ENCODE measurements at places on chromosomes 16 and 17. TPM values are rescaled to one million over a fixed set of nuclear protein-coding genes. Genes with fewer than 3 reads are reported as not detected.

Gene TAOK2
- 11.6 TPM for total RNA-seq

Gene PRRT2
- 1.0 TPM for total RNA-seq

Gene MAP2K6
- total RNA-seq, result 14.7 TPM

Gene NDUFB10
- total RNA-seq, result 447 TPM

Gene CX3CL1
- total RNA-seq, result 0.85 TPM

Gene SCGB1C2
- not detected for total RNA-seq

Gene CLEC18A
- 0.02 TPM for total RNA-seq

Gene FLYWCH1
- total RNA-seq, result 13.1 TPM

DNA sequence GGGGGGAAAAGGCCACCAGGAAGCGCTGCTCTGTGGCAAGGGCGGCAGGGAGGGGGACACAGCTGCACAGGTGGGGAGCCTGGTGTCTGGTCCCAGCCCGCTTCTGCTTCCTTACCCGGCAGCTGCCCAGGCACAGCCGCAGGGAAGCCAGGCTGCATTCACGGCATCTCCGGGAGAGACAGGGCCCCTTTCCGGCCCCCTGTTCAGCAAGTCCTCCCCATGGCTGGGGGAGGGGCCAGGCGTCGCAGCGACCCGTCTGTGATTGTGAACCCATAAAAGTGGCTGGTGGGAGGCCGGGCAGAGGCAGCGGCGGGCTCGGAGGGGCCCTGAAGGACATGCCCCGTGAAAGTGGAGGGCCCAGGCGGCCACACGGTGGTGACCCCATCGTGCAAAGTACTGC is 28.7 kb downstream of the SOX8 start:
- no peak for DNase-seq

DNA sequence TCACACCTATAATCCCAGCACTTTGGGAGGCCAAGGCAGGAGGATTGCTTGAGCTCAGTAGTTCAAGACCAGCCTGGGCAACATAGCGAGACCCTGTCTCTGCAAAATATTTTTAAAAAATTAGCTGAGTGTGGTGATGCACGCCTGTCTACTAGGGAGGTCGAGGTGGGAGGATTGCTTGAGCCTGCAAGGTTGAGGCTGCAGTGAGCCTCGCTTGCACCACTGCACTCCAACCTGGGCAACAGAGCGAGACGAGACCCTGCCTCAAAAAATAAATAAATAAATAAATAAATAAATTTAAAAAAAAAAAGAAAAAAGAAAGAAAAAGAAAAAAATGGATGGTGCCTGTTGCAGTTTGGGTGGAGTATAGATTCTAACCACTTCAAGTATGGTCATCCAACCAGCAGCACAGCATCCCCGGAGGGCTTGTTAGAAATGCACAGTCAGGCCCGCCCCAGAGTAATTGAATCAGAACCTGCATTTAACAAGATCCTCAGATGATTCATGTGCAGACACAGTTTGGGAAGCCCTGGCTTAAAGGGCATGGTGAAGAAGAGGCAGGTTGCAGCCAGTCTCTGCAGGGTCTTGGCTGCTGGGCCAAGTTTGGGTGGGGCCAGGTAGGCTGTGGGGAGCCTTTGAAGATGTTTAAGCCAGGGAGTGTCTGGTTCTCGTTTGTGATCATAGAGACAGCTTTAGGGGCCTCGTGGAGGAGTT is 40.8 kb downstream of the MRC2 start:
- DNase-seq, result no peak

DNA sequence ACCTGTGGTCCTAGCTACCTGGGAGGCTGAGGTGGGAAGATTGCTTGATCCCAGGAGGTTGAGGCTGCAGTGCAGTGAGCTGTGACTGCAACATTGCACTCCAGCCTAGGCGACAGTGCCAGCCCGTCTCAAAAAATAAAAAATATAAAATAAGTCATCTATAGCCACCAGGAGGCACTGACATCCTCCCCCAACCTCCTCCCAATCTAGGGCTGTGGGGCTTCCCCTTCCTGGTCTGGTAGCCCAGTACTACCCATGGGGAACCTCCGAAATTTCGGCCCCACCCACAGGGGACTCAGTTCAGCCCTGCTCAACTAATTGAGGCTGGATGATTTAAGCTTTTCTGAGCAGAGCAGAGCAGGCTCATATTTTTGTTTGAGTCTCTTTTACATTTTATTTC is 3.2 kb downstream of the ZSCAN10 start:
- DNase-seq, result no peak

DNA sequence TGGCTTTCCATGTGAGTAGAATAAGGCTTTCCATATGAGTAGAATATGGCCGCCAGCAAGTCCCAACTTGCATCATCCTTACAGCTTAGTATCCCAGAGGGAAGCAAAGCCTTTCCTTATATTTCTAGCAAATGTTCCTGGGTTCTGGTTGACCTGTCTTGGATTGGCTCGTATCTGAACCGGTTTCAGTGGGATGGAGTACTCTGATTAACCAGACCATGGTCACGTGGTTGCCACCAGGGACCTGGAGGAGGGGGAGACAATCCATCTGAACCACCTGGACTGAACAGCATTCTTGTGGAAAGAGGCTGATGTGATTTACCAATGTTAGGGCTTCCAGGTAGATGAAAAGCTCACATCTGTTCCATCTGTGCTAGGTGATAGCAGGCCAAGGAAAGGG is 89.0 kb downstream of the SHISA6 start:
- no peak for DNase-seq

DNA sequence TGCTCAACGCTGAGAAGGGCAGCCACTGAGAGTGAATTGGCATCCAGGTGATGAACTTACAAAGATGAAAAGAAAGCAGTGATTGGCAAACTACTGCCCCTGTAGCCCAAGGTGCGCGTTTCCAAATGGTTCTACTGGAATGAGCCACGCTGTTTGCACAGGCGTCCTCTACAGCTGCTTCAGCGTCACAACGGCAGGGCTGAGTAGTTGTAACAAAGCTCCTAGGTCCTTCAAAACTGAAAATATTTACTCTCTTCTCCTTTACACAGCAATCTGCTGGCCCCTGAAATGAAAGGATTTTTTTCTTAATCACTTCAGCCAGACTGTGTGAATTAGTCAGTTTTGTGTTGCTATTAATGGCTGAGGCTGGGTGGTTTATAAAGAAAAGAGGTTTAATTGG is 107.2 kb upstream of the FOXF1 start:
- no peak for DNase-seq

- DNase-seq, result no peak
These were observed 5.4 kb upstream of the GOSR2 start for GRCh38 chr17:46917516-46917915.

DNA sequence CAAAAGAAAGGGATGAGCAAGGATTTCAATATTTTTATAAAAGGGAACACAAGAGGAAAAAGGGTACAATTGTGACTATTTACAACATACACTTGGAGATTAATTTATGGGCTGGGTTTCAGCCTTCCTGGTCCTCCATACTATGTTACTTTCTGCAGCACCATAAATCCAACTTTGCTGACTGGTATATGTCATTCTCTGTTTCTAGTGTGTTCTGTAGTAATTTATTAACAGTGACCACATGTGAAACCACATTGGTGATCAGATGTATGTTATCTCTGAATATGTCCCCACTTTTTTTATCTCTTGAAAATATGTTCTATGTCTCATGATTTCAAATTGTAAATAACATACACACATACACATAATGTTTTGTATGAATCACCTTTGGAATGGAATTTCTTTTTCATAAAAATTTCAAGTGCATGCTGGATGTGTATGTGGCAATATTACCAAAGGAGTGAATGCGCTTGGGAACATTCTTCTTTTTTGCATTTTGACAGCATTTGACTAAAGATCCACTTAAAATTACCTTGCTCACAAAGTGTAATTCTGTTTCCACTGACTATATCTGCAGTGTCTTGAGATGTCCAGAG is 2.9 kb upstream of the LYRM9 start:
- DNase-seq, result no peak

- no peak for DNase-seq
These were observed 17.7 kb downstream of the DDX19A start for GRCh38 chr16:70364399-70364798.

DNA sequence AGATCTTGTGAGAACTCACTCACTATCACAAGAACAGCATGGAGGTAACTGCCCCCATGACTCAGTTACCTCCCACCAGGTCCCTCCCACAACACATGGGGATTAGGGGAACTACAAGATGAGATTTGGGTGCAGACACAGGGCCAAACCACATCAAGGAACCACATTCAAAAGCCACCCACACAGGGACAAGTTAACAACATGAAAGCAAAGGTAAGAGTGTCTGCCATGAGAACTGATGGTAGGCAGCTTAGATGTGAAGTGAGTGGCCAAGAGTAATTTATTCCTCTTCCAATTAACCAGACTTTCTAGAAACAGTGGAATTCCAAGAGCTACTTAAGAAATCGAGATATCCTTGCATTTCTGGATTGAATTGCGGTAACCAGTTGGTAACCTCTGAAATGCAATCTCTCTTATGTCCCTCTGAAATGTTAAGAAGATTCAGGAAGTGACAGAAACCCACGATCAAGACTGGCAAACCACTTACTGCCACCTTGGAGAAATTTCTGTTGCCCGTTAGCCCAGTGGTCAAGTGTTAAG is 167.4 kb upstream of the CACNG5 start:
- no peak for DNase-seq

DNA sequence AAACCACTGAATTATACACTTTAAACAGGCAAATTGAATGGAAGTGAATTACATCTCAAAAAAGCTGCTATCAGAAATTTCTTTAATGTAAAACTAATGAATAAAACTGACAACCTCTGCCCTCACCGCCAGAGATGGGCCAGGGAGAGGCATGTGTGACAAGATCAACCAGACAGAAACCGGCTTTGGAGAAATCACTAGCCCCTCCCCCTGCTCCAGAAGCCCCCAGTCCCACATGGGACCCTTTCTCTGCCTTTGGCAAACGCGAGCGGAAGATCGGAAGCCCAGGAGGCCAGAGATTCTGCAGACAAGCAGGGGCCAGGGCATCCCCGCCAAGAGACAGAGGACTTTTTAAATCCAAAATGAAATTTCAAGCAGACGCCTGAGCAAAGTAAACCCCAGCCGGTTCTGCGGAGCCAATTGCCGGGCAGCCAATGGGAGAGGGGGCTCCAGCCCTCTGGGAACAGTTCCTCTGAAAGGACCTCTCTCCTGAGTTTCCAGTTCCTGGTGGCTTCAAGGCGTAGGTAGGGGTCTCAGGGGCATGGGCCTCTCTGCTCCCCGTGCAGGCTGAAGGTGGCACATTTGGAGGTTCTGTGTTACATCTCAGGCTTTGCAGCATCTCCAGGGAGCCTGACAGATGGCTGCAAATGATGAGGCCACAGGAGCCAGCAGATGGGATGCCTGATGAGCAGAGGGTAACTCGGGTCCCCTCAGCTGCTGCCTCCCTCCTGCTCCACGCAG is 118.1 kb downstream of the GSG1L start:
- no peak for DNase-seq

- peak; percentile 45 for DNase-seq
These were observed 12.8 kb downstream of the CDH16 start for GRCh38 chr16:66905633-66906539.

DNA sequence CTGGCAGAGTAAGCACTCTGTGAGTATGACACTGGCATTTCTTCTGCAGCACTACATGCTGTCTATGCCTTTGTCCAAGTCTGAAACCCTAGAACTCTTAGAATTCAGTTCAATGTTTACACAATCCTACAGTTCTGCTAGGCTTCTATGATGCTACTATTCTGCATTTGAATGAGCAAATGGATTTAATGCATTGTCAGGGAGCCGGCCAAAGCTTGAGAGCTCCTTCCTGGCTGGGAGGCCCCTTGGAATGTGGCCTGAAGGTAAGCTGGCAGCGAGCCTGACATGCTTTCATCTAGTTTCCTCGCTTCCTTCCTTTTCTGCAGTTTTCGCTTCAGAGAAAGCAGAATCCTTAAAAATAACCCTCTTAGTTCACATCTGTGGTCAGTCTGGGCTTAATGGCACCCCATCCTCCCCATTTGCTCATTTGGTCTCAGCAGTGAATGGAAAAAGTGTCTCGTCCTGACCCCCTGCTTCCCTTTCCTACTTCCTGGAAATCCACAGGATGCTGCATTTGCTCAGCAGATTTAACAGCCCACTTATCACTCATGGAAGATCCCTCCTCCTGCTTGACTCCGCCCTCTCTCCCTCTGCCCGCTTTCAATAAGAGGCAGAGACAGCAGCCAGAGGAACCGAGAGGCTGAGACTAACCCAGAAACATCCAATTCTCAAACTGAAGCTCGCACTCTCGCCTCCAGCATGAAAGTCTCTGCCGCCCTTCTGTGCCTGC is at the start of gene CCL2:
Gene CCL2, plus strand, starts transcription at position 635 of the 730 bp plus-strand sequence. Its CDS starts 65 bp downstream, at position 700.
- peak; percentile 92 for DNase-seq

DNA sequence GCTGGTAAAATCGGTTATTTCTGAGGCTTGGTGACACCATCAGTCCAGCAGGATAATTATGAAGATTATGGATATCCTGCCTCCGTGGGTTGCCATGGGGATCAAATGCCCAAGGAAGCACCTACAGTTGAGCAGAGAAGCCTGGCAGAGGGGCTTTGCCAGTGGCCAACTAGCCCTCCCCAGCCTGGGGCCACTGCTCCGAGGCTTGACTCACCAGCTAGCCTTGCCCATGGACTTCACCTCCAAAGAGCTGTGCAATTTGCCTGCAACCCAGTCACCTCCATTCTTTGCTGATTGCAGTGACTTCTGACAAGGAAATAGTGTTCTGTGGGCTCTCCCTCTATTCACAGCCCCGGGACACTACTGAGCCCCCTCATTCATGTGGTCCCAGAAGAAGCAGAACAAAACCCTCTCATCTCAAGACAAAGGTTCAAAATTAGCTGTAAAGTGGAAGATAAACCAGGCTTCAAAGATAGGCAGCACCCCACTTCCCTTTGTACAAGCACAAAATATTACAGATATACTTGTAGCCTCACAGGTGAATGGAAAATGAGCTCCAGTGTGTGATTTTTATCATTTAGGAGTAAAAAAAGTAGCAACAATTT is 1.6 kb downstream of the PECAM1 start:
- DNase-seq, result peak; percentile 3

- DNase-seq, result peak; percentile 73
These were observed 115.3 kb downstream of the SLC39A11 start for GRCh38 chr17:72976971-72977770.

DNA sequence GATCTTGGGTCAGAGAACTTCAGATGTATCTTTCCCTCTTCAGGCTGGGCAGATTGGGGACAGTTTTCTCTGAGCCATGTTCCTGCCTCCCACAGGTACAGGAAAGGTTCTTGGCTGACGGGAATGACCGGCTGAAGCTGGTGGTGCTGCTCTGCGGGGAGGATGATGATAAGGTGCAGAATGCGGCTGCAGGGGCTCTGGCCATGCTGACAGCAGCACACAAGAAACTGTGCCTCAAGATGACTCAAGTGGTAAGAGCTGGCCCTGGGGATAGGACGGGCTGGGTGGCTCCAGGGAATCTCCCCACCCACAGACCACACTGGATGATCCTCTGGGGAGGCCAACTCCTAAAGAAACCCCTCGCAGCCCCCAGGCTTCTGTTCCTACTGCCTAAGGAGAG is 10.9 kb downstream of the SLC35G3 start:
- no peak for DNase-seq

Measured in H4 (cell line).